Kidney epithelial cell (primary cell): ENCODE measurements at places on chromosomes 11 and 22. TPM values are rescaled to one million over a fixed set of nuclear protein-coding genes. Genes with fewer than 3 reads are reported as not detected.
A peak's percentile ranks its signal among the peaks of the same experiment; 100 is the strongest.

DNA sequence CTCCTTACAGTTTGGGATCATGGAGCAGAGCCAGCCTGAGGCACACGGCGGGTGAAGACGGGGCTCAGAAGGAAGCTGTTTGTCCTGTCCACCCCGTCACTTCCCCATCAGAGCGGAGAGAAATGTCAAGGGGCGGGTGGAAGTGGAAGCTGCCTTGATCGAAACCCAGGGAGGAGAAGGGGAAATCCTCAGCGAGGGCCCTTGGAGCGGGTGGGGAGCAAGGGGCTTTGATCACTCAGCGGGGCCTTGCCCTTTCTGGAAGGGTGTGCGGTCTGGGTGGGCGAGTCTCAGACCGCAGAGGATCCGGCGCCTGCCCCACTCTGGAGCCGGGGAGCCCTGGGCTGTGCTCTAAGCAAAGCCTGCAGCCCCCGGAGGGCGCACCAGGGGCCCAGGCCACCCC, 320.4 kb downstream of the NTM start:
- no peak for DNase-seq

The DLG2 gene
- 0.75 and 1.8 TPM in 2 replicates for total RNA-seq

The ISX gene
- not detected in 2 replicates for total RNA-seq

DNA sequence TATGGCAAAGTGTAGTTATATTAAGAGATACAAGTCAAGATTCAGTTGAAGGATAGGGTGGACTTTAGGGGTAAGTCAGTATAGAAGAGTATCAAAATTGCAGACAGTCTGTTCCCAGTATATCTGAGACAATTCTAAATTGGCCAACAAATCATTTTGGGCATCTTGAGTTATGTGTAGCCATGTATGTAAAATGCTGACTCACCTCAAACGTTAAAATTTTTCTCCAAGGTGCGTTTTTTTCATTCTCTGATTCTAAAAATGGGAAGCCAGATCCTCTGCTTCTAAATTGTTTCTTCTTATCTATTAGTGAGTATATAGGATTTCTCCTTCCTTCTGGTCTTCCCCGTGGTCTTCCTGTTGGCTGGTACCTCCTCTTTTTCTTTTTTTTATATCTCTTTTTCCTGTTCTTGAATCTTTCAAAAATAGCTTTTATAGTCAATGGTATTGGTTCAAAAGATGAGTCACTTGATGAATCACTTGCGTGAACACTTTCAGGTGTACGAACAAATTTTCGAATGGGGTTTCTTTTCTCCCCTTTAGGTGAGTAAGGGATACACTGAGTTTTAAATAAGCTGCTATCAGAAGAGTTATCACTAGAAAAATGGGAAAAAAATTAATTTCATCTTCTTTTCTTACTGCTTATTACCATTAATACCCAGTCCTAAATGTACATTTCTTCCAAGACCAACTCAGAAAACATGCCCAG, 3.2 kb downstream of the TAF1D start:
- no peak for DNase-seq

GRCh38 chr11:1498262-1498661, 11.7 kb upstream of the MOB2 start:
- DNase-seq: no peak

The LRP4 gene
- total RNA-seq: 6.1 and 9.9 TPM in 2 replicates

- peak; percentile 80 for DNase-seq
These were observed 8.0 kb upstream of the SLC43A3 start for GRCh38 chr11:57434640-57435546.

The MYOD1 gene
- not detected in 2 replicates for total RNA-seq

DNA sequence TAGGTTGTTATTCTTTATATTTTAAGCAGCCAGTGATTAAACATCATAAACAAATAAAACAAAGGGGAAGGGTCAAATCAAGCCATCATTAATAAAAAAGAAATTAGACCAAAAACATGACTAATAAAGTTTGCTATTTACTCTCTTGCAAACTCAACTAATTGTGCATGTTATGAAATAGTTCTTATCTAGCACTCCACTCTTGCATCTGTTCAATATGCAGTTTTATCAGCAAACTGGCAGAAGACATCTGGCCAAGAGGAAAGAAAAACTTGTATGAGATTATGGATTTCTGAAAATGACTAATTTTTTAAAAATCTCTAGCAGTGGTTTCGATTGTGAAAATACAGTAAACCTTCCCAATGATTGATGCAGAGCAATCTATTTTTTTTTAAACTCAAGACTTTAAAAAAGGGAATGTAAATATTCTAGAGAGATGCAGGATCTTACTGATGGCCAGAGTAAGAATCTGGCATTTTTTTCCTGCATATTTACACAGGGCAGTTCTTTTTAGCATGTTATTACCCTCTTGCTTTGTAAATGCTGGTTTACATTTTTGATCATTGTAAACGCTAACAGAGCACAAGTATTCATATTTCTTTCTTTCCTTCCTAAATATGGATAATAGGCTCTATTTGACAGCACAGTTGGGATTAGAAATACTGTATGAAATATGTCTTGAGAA, 83.3 kb downstream of the GRIA4 start:
- no peak for DNase-seq

DNA sequence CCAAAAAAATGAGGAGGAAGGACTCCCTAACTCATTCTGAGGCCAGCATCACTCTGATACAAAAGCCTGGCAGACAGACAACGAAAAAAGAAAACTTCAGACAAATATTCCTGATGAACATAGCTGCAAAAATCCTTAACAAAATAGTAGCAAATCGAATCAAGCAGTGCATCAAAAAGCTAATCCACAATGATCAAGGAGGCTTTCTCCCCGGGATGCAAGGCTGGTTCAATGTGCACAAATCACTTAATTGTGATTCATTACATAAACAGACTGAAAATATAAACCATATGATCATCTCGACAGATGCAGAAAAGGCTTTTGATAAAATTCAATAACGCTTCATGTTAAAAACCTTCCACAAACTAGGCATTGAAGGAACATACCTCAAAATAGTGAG, 16.4 kb downstream of the MTMR2 start:
- no peak for DNase-seq

The WNT7B gene
- 15.3 and 19.2 TPM in 2 replicates for total RNA-seq

DNA sequence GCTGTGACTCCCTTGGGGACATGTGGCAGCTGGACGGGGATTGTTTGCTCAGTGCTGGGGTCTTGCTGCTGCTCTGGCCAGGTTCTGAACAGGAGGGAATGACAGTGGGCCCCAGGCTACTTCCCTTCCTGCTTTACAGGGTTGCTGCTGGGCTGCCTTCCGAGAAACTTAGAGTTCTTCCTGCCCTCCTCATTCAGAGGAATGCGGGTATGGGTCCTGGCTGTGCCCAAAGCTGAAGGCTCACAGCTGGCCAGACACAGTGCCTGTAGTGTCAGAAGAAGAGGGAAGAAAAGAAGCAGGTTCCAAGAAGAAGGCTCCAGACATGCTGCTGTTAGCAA, 108.3 kb upstream of the PARVA start:
- DNase-seq: no peak

The APOA1 gene
- not detected in 2 replicates for total RNA-seq

The OR2AG1 gene
- not detected in 2 replicates for total RNA-seq

GRCh38 chr11:59062602-59063529, 23.2 kb upstream of the GLYATL1B start:
- DNase-seq: peak; percentile 4

DNA sequence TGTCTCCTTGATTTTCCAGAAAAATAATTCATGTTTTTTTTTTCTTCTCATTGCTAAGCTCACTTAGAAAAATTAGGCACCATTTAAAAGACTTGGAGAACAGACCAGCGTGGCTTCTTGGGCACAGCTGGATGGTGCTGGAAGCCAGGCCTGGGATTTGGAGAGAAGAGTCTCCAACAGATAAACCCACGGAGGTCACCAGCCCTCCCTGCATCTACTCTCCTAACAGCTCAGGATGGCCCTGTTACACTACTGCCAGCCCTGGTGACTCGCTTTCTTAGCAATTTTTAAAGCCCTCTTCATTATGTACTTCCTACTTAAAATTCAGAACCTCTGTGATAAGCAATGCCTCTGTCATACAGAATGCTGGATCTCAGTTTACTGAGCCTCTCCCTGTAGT, 1.7 kb downstream of the PTH start:
- no peak for DNase-seq

- DNase-seq: no peak
These were observed 24.5 kb downstream of the DIXDC1 start for GRCh38 chr11:111961389-111962300.

- DNase-seq: no peak
These were observed 18.8 kb downstream of the TMEM218 start for GRCh38 chr11:125092669-125093068.

DNA sequence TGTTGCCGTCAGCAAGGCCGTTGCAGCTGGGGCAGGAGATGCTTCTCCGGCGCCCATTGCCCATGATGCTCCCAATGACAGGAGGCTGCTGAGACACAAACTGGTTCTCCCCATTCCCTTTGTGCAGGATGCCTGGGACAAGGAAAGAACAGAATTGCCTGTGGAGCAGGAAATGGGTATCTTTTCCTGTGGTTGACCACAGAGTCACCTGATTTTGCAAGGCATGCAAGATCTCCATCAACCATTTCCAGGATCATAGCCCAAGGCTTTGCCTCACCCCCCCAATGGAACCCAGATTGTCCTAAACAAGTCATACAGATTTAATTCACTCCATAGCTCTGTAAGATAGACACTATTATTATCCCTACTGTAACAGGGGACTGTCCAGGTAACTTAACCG, 148.1 kb upstream of the NARS2 start:
- DNase-seq: peak; percentile 28

The STK33 gene
- total RNA-seq: 14.9 and 15.7 TPM in 2 replicates

GRCh38 chr11:43856993-43857392, 23.6 kb upstream of the ALKBH3 start:
- no peak for DNase-seq
